NCI-H2081 treated with DMSO at 0.1 percent for 48 hours (cell line): ENCODE measurements at places on chromosomes 16 and 17.

DNA sequence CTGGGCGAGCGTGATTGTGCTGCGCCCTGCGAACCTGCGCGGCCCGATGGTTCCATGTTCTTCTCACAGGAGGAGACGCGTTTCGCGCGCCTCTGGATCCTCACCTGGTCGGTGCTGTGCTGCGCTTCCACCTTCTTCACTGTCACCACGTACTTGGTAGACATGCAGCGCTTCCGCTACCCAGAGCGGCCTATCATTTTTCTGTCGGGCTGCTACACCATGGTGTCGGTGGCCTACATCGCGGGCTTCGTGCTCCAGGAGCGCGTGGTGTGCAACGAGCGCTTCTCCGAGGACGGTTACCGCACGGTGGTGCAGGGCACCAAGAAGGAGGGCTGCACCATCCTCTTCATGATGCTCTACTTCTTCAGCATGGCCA, 1.0 kb downstream of the FZD2 start:
- DNase-seq: no peak

DNA sequence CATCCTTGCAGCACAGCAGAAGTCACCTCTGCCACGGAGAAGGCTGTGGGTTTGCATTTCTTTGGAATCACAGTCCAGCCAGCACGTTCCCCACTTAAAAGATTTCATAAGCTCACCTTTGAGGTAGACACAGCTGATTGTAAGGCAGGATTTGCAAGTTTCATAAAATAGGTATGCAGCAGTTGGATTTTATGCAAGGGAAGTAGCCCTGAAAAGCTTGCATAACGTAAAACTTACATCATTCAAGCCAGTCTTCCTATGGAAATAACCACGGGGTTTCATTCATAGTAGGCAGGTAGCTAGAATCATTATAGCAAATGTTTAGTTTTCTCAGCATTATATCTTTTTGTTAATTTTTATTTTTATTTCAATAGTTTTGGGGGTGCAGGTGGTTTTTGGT, 49.8 kb upstream of the ARHGAP44 start:
- DNase-seq: no peak

DNA sequence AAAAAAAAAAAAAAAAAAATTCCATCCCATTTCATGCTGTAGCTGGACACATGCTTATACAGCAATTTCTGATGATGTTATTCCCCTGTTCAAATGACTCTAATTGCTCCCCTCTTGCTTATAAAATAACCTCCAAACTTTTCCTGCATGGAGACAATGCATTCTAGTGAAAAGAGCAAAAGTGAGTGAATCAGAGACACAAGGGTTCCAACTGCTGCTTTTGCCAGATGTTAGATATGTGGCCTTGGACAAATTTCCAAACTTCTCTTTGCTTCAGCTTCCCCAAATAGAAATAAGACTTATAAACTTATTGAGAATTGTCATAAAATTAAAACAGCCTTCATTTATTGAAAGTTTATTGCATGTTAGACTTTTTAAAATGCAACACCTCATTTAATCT, 65.0 kb upstream of the AXIN2 start:
- DNase-seq: no peak

DNA sequence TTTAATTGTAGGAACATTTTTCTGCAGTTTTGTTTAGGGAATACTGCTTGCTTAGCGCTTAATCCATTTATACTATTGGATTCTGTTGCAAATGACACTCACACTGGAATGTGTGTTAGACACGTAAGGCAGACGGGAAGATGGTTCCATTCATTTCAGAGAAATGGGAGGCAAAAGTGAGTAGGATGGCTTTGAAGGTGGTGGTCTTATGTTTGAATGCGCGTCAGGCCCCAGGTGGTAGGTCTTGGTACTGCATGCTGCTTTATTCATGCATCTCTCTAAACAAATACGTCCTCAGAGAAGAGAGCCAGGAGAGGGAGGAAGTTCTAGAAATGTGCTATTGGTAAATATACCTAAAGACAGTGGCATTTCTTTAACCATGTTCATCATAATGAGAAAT, 997.6 kb upstream of the RBFOX1 start:
- no peak for DNase-seq
